ENCODE measurements at places on chromosomes 3 and 15.

DNA sequence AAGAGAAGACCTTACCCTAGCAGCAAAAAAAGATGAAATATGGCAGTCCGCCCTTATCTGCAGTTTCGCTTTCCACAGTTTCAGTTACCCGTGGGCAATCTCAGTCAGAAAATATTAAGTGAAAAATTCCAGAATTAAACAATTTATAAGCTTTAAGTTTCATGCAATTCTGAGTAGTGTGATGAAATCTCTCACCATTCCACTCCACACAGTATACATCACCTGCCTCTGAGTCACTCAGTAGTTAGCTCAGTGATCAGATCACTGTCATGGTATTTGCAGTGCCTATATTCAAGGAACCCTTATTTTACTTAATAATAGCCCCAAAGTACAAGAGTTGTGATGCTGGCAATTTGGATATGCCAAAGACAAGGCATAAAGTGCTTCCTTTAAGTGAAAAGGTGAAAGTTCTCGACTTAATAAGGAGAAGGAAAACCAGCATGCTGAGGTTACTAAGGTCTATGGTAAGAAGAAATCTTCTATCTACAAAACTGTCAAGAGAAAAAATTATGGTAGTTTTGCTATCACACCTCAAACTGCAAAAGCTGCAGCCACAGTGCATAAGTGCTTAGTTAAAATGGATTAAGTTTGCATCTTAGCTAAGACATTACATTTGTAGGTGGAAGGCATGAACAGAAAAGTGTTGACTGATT lies 48.1 kb downstream of the HSPBAP1 start:
- DNase-seq, result no peak

- DNase-seq, result no peak
Measured at GRCh38 chr15:49902685-49903501, 216.1 kb downstream of the ATP8B4 start.

GRCh38 chr3:185317674-185318073 lies 45.3 kb upstream of the MAP3K13 start:
- no peak for DNase-seq

GRCh38 chr3:52682016-52682415 lies 3.7 kb downstream of the PBRM1 start:
- DNase-seq, result no peak

DNA sequence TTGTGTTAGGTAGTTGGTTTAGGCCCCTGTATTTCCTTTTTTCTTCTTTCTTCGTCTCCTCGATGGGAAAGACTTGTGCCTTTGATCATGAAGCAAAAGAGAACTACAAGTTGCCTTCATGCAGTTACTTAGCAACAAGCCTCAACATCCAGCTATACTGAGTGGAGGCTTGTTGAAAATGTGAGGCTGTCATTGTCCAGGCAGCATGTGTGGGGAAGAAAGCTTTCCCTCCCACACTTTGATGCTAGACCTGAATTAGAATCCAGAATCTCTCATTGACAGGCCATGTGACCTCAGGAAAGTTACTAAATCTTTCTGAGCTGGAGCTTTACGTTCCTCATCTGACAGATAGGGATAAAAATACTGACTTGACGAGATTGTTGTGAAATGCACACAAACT lies 23.7 kb downstream of the IFT122 start:
- DNase-seq, result no peak

GRCh38 chr15:74870436-74871215 lies 2.5 kb downstream of the SCAMP2 start:
- no peak for DNase-seq

GRCh38 chr15:69610277-69610676 lies 157.7 kb downstream of the RPLP1 start:
- DNase-seq, result no peak

DNA sequence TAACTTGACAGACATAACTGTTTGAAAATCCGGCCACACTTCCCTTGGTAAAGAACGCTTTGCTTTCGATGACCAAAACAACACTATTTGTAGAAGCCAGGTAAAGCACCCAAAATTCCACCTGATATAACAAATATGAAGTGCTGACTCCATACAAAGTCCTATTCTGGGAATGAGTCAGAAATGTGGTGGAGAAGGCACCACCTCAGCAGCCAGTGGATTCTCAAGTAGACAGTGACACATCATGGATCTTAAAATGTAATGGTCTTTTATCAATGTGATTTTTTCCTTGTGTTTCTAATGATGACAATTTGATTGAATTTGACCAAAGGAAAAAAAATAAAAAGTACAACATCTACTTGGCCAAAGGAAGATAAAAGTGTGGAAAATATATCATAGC lies 135.0 kb upstream of the WNT5A start:
- no peak for DNase-seq

DNA sequence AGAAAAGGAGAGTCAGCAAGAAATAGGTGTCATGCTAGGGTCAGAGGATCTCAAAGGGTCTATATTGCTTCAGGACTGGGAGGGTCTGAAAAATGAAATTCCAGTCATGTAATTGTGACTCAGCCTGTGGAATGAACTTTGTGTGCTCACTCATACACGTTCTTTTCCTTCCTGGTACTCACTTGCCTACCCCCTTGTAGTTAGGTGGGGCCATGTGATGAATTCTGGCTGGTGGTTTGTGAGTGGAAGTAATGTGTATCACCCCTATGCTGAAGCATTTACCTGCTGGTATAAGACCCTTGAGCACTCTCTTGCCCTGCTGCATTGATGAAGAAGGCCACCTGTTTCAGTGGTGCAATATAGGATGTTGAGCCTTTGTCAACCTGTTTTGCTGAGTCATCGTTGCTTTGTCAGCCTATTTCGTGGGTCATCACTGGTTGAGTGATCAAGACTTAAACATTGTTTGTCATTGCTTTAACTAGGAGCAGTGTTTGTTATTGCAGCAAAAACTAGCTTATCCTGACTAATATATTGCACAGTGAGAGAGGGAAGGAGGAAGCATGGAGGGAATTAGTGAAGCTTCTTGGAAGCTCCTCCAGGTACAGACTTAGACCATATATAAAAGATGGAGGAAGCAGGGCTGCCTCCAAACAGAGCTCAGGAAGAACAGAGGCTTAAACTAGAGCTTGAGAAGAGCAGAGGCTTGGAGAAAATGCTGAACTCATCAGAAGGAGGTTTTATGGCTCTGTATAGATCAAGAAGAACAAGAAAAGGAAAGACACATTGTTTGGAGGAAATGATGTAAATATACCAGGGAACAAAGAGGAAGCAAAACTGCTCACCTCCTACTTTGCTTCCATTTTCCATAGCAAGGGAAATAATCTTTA lies 28.9 kb downstream of the TLNRD1 start:
- no peak for DNase-seq

GRCh38 chr3:64932016-64932518 lies 244.3 kb upstream of the ADAMTS9 start:
- no peak for DNase-seq

- DNase-seq, result no peak
Measured at GRCh38 chr3:33941804-33942203, 143.4 kb downstream of the PDCD6IP start.

DNA sequence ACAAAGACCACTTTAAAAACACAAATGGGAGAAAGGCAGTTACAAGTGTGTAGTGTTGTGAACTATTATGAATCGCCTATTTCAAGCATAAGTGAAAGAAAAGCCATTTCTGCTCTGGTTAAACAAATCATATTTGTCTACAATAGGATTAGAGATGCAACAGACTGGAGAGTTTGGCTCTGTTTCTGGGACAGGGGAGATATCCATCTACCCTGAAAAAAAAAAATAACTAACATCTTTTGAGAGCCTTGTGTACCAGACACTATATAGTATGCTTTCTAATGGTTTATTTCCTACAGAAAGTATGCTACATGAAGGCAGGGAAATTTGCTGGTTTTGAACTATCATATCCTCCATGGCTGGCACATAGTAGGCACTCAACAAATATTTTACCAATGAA lies 106.7 kb upstream of the FHIT start:
- DNase-seq, result no peak

GRCh38 chr3:19652336-19652735 lies 281.7 kb downstream of the EFHB start:
- DNase-seq, result no peak

DNA sequence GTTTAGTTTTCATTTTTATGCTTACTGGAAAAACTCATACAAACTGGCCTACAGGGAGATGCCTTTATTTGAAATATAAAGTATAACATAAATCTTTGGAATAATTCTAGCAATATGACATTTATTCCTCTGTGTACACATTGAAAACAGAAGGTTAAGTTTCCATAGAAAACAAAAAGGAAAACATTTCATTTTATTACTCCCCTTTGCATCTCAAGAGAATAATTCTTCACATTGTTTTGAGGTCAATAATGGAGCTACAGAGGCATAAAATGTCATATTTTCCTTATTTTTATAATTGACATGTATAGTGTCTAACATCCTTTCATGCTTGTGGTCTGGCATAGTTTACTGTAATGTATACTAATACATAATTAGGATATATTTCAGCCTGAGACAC lies 187.6 kb upstream of the AGTR1 start:
- no peak for DNase-seq

- no peak for DNase-seq
Measured at GRCh38 chr3:82462977-82463376, 701.5 kb upstream of the GBE1 start.

DNA sequence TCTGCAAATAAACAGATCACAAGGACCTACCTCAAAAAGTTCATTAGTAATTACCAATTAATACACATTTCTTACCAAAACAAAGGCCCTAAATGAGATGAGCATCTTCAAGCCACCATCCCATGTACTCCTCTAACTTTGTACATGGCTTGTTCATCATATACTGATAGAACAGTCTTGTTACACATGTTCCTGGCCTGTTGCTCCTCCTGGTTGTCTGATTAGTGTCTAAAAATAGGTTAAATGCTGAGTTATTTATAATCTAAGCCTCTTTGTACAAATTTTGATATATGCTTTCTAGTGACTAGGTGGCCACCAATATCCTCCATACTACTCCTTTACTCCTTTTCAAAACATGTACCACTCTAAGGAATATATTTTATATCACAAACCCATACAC lies 25.0 kb downstream of the TBC1D5 start:
- no peak for DNase-seq

DNA sequence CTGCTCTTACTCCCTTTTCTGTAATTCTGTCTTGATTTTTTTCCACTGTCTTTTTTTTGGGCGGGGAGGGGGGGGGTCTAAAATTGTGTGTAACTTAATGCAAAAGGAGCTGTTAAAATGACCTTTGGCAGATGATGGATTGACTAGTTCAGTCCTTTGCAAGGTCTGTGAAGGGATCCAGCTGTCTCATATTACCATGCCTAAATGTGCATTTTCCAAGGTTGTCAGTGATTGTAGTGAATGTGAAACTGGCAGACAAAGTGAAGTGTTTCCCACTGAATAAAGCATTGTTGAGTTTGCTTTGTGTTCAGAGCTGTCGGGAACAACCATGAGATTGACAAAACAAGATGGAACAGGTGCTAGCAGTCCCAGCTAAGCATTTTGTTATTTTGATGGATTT lies 110.1 kb upstream of the SKOR1 start:
- no peak for DNase-seq

GRCh38 chr15:87362531-87362930 lies 894.0 kb downstream of the NTRK3 start:
- no peak for DNase-seq

DNA sequence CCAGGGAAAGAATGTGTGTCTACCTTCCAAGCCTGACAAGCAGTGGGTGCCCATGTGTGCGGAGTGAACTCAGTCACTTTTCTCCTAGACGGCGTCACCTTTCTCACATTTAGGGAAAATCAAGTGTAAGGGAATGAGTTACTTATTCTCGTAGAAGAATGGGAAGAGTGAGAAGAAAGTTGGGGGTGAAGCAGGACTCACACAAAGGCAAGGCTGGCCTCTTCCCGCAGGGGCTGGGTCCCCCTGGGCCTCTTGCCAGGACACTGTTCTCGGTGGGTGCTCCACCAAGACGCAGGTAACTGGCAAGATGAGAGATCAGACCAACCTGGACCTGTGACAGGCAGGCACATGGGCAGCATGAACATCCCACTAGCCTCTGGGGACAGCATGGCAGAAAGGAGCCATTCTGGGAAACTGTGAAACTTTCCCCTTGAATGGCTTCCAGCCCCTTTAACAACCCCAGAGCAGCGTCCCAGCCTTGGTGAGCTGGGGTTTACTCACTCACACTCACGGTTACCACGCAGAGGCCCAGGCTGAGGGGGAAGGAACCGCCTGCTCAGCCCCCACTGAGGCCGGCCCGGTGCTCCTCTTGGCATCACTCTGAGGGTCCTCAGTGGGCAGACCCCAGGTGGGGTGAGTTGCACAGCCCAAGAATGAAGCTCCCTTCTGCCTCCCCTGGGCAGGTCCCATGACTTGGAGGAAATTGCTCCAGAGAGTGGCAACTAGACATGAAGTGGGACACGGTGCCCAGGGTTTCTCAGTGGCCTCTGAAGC lies 15.0 kb upstream of the SRP14 start:
- DNase-seq, result no peak

DNA sequence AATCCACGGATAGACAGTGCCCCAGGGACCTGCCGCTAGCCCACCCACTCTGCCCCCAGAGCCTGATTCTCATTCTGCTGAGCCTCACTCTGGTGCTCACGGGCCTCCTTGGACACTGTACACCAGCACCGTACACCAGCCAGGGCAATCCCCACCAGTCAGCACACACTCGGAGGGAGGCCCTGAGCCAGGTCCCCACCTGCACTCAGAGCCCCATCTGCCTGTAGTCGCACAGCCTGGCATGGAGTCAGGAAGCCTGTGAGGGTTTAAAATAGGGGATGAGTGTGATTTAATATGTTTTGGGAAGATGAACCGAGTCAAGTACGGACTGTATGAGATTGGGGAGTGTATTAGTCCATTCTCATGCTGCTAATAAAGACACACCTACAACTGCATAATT lies 223.0 kb downstream of the SLCO3A1 start:
- no peak for DNase-seq

DNA sequence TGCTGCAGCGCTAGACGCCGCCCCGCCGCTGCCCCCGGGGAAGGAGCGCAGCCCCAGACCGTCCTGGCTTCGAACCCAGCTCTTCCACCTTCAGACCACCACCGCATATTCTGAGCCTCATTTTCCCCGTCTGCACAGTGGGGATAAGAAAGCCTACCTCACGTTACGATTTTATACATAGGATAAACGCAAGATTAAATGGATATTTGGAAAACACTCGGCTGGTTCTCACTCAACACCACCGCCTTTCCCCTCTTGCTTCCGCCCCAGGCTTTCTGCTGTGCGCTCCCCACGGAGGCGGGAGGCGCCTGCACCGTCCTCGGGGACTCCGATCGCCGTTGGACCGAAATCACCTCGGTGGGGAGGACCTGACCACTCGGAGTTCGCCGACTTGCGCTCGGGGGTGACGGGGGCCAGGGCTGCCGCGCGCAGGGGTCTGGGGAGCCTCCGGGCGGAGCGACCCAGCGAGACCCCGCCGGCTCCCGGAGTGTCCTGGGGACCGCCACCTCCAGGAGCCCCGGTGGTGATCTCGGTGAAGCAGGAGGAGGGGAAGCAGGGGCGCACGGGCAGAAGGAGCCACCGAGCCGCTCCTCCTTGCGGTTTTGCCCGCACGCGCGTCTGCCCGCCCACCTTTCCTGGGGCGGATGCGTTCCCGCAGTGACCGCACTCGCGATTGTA lies 4.0 kb downstream of the FBXL22 start:
- DNase-seq, result no peak

Data from stimulated activated CD8-positive, alpha-beta memory T cell treated with anti-CD3 and anti-CD28 coated beads, Interleukin-2, amount 100 ng/mL, for 1 hour (primary cell).